ENCODE measurements at places on chromosomes 2 and 18.

DNA sequence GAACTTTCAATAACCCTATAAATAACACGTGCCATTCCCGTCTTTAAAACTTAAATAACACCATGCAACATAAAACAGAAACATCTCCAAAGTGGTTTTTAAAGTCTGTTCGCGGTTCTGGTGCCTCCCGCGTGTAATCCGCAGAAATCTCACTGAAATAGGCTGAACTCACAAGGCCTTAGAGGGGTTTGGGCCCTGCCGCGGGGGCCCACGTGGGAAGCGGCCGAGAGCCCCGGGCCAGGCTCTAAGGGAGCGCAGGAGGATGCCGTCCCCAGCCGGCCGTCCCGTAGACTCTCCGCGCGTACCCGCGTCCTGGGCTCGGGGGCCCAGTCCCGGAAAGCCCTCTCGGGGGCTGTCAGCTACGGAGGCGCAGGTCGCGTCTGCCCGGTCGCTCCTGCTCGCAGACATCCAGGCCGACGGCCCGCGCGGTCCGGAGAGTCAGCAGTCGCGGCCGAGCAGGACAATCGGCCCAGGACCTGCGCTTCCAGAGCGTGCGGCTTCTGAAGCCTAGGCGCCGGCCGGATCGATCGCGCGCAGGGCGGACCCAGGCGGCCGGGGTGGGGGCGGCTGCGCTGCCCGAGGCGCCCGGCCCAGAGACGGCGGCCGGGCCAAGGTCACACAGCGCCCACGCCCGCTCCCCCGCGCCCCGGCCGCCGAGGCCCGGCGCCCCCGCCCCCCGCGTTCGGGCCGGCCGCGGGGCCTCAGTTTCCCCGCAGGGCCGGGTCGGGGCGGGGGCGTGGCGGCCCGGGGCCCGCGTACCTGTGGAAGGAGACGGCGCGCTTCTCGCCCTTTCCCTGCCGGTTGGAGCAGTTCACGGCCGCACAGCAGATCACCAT, 558 bp downstream of the THAP4 start:
- DNase-seq, result no peak

DNA sequence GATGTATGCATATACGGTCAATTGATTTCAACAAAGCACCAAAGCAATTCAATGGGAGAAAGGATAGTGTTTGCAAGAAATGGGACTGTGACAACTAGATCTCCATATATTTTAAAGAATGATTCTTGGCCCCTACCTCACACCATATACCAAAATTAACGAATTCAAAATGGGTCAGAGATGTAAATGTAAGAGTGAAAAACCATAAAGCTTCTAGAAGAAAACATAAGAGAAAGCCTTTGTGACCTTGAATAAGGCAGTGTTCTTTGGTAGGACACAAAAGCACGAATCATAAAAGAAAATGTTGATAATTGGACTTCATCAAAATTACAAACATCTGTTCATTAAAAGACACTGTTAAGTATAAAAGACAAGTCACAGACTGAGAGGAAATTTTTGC, 5.0 kb upstream of the PROC start:
- no peak for DNase-seq

- no peak for DNase-seq
These were observed 3.8 kb downstream of the C2orf92 start for GRCh38 chr2:97673182-97673914.

DNA sequence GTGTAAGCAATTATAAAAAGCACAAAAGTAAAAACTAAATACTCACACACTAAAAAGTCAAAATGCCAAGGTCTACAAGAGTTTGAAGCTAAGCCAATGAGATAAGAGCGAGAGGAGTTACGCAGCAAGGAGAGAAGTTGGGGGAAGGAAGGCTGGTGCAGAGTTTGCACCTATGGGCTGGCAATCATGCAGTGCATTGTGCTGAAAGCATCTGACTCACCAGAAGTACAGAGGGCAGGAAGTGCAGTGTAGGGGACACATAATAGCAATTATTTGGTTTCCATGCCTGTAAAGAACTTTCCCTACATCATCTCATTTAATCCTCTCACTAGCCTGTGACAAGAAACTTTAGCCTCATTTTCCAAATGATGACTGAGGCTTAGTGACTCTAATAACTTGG, 142.7 kb upstream of the KYNU start:
- no peak for DNase-seq

DNA sequence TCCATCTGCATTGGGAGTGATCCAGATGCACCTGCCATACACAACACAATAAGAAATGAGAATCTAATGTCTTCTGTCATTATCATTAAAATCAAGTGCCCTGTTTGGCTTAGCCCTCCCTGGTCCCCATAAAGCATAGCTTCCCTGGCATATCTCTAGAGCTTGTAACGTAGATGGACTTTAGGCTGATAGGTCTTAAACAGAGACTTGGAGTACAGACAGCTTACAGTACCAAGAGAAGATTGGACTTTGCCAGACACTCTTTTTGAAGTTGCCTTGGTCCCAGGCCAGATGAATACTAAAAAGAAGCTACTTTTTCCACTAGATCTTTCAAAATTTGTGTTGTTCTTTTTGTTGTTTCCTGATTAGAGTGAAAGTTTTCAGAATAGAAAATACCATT, 86.3 kb upstream of the UNC80 start:
- DNase-seq, result no peak

GRCh38 chr18:69999656-70000055, 52.0 kb upstream of the CD226 start:
- DNase-seq, result no peak

DNA sequence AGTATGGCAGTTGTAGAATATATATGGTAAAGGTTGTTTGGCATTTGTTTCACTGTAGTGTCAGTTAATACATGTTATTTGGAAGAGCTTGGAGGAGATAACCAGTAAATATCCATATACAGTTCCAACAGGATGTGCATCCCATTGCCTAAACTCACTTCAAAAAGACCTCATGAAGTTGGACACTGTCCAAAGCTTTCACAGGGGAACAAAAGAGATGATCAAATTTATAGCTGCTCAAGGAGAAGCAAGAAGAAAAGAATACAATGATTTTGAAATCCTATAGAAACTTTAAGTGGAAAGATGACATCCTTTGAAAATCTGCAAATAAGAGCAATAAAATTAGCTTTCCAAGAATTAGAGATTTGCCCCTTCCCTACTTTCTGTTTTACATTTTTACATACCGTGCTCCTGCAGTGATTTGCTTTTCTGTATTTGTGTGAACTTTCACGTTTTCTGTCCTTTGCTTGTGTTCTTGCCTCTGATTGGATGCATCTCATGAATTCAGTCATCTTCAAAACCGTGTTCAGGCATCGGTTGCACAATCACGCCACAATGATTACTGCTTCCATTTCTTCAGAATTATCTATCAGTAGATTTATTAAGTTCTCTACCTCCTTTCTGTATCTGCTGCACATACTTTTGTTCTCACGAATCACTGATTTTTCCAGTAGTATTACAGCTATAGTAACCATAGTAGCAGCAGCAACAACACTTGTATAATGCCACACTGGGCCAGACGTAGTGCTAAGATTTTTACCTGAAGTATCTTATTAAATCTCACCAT, 83.8 kb downstream of the PARD3B start:
- DNase-seq, result peak; percentile 51

DNA sequence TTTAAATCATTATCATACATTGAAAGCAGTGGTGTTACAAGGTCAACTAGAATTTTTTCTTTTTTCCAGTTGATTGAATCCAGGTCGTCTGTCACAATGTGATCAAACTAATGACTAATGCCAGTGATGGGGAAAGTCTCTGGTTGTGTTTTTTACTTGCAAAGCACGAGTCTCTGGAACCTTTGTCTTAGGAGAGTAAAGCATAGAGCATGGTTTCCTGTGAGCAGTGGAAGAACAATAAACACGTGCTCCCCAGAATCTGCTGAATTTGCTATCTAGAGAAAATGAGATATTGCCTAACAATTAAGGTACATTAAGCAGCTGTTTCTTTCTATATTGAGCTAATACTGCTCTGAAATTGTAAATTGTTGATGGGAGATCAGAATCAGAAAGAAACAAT, 1332.4 kb upstream of the TMEFF2 start:
- no peak for DNase-seq

GRCh38 chr2:100747551-100747950, 72.4 kb upstream of the NPAS2 start:
- DNase-seq, result no peak

DNA sequence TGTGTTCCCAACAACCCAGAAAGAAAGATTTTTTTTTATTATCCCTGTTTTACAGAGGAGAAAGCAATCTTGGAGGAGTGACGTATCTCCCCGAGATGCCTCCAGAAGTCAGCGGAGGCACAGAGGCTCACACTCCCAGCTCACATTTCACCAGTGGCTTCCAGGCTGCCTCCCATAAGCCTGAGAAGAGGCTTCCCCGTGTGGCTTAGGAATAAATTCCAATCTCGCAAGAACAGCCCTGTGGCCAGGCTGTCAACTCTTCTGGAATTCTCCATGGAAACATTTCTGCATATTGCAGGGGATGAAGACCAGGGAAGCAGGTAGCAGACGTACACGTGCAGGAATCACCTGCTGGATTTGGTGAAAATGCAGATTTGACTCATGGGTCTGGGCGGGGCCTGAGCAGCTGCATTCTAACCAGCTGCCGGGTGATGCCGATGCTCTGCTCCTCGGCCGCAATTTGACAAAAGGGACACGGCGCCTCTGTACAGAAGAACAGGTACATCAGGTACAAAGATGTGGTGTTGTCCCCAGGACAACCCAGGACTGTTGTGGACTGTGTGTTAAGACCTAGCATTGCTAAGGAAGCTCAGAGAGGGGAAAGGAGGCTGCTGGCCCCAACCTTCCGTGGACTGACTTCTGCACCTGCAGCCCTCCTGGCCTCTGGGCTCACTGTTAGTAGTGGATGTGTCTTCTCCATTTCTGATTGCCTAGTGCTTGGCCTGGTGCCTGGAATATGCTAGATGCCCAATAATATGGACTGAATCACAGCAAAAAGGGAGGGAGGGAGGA, 114.2 kb upstream of the ID2 start:
- no peak for DNase-seq

- no peak for DNase-seq
These were observed 41.9 kb downstream of the TMEM131 start for GRCh38 chr2:97953853-97954252.

GRCh38 chr2:225100856-225101294, 58.6 kb upstream of the DOCK10 start:
- no peak for DNase-seq

DNA sequence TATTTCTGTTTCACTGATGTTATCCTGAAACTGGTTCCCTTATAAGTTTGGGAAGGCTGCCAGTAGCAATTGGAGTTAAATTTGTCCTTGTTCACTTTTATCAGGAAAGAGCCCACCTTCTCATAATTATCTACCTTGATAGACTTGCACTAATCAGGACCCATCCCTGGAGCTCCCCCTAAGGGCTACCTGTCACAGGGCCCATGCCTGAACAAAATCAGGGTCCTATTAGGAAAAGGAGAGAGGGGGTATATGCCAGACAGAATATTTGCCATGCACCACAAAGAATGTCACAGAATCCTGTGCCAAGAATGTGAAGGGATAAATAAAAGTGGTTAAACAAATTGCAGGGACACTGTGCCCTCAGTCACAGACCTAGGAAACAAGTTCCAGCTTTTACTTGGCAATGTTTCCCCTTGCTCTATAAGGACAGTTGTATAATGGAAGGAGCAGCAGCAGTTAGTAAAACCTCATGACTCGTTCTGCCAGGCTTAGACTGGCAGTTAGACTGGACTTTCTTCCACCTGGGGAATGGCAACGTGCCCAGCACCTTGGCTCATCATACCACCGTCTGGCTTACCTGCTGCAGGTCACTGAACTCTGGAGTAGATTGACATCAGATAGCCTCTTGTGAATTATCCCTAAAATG, 32.3 kb upstream of the VWC2L start:
- no peak for DNase-seq

- no peak for DNase-seq
These were observed 503.6 kb downstream of the SPAG16 start for GRCh38 chr2:213787869-213788268.

DNA sequence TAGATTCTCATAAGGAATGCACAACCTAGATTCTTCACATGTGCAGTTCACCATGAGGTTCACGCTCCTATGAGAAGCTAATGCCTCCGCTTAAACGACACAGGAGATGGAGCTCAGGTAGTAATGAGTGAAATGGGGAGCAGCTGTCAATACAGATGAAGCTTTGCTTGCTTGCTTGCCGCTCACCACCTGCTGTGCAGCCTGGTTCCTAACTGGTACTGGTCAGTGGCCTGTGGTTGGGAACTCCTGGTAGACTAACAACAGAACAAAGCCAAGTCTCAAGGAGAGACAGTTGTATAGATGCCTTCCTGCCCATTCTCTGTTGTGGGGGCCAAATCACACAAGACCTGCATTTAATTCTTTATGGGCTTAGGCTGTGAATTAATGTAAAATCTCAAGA, 449.2 kb upstream of the TNP1 start:
- no peak for DNase-seq

DNA sequence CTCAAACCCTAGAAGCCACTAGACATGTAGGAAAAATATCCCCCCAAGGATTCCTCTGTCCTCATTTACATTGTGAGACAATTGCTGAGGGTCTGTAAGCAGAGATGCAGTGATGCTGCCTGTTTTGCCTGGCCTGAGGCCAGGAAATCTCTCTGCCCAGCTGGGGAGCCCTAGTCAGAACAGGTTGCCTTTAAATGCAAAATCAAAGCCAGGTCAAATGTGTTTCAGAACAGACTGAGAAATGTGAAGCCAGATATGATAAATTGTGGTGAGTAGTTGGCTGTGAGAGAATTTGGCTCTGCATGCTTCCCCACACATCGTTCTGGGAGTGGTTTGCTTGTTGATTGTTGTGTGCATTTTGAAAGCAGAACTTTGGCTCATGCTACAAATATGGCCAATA, 38.4 kb upstream of the NXPH2 start:
- peak; percentile 21 for DNase-seq

DNA sequence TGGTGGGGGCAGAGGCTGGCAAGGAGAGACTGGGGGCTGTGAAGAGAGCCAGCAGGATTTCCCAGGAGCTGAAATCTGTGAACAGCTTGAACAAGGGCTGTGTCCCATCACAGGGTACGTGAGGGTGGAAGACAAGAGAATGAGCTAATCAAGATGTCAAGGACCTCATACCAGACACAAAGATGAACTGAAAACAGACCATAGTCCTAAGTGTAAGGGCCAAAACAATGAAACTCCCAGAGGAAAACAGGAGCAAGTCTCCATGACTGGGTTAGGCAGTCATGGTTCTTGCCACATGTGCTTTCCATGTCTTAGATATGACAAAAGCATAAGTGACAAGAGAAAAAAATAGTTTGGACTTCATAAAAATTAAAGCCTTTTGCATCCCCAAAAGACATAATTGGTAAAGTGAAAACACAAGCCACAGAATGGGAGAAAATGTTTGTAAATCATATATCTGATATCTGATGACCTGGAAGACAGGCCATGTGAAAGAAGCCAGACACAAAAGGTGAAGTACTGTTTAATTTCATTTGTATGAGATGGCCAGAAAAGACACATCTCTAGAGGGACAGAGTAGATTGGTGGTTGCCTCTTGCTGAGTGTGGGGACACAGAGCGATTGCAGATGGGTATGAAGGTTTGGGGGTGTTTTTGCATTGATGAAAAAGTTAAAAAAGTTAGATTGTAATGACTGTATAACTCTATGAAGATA, 67.6 kb downstream of the FHOD3 start:
- DNase-seq, result no peak

DNA sequence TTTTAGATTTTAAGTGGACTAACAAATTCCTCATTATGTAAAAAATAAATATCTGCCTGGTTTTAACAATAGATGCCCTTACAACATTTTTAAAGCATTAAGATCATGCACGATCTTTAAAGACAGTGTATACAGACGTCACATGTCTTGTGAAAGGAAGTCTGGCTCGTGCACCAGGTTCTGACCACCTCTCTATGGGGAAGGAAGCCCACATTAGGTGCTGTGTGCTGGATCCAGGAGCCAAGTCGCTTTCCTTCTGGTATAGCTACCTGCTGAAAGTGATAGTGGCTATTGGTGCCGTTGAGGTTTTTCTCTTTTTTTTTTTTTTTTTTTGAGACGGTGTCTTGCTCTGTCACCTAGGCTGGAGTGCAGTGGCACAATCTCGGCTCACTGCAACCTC, 116.5 kb downstream of the NCK2 start:
- no peak for DNase-seq

Measured in NCI-H2227 treated with DMSO at 0.1 percent for 48 hours (cell line).